ENCODE measurements at places on chromosomes 16 and 17. TPM values are rescaled to one million over a fixed set of nuclear protein-coding genes. Genes with fewer than 3 reads are reported as not detected.

The WFDC1 gene
- total RNA-seq: 0.43 TPM

The MT1M gene
- not detected for total RNA-seq

The C16orf96 gene
- 0.11 TPM for total RNA-seq

The DLX3 gene
- 0.13 TPM for total RNA-seq

The OTOA gene
- total RNA-seq: 0.64 TPM

The LITAFD gene
- not detected for total RNA-seq

The CSH1 gene
- total RNA-seq: not detected

DNA sequence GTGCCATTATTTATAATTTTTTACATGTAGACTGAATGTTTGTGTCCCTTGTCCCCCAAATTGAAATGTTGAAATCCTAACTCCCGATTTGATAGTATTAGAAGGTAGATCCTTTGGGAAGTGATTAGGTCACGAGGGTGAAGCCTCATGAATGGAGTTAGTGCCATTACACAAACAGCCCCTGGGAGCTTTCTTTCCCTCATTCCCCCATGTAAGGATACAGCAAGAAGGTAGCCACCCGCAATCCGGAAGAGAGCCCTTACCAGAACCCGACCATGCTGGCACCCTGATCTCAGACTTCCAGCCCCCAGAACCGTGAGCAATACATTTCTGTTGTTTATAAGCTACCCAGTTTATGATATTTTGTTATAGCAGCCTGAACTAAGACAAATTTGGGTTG lies 143.2 kb downstream of the NPIPB5 start:
- DNase-seq: no peak

- DNase-seq: peak; percentile 37
These were observed 3.1 kb upstream of the JPT2 start for GRCh38 chr16:1674751-1675664.

- no peak for DNase-seq
These were observed 391.4 kb downstream of the UTP18 start for GRCh38 chr17:51651513-51652298.

DNA sequence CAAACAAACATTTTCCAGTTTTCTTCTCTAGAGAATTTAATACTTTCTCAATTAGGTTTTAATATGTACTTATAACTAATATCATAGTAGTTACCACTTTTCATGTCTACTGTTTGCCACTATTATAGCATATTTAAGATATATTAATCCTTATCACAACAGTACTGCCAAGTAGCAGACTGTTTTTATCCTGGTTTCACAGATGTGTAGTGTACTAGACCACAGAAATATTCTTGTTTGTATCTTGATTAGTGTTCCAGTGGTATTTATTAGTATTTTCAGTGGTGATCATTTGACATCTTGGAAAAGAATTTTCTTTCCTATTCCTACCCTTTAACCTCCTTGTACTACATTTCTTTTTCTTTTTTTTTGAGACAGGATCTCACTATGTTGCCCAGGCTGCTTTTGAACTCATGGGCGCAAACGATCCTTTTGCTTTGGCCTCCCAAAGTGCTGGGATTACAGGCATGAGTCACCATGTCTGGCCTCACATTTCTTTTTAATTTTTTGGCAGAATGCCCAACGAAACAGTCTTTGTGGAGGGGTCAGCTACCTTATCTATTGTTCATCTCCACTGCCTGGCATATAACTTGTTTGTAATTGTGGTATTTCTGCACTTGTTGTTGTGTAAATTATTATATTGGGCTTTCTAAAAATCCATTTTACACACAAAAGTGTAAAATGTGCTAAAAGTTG lies 27.2 kb downstream of the MAP2K4 start:
- peak; percentile 13 for DNase-seq

GRCh38 chr16:86232496-86232895 lies 277.8 kb upstream of the FOXF1 start:
- DNase-seq: no peak

GRCh38 chr16:73912281-73912680 lies 384.3 kb upstream of the PSMD7 start:
- no peak for DNase-seq

DNA sequence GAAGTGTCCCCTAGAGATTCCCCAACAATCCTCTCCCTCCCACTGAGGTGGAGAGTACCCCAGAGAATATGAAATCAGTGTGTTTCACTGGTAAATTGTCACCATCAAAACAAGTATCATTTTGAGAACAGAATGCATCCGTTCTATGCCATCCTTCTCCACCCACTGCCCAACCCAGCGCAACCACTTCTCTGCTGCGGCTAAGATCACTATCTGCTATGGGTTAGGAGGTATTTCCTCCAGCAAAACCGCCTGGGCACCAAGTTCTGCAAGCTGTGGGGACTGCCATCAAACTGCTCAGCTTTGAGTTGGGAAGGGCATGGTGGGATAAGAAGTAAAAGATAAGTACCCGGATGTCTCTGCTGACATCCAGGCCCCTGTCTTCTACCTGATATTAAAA lies 24.4 kb downstream of the CNTNAP1 start:
- no peak for DNase-seq

DNA sequence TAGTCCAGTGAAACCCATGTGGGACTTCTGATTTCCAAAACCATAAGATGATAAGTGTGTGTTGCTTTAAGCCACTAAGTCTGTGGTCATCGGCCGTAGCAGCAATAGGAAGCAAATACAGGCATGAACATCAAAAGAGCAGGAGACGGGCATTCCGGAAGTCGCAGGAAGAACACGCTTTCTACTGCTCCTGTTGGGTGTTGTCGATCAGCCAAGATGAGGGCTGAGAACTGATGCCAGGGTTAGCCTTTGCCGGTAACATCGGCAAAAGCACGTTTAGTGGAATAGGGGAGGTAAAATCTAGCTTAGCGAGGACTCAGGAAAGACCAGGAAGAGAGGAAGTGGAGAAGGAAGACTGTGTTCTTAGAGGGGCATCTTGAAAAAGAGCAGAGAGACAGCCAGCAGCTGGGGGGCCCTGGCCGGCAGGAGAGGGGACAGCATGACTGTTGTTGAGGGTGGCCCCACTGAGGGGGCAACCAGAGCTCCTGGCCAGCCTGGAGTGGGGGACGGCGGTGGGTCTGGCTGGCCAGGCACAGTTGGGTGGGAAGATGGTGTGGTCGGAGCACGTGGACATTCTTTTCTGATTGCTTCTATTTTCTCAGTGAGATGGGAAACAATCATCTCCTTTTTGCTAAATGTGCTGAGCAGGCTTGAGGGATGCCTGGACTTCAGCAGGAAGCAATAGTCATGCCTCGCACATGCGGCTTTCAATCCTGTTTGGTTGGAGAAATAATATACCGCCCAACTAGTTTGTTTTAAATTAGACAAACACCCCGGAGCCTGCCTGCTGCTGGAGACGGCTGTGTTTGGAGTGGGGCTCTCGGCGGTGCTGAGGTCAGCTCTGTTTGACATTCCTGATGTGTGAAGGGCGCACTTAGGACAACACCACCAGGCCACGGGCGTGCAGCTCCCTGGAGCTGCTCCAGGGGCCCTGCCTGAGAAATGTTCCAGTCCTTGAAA lies 109.9 kb downstream of the METRNL start:
- peak; percentile 84 for DNase-seq

Data from myocyte (in vitro differentiated cells).